NCI-H1105 (cell line): ENCODE measurements at places on chromosomes 5 and 9.

DNA sequence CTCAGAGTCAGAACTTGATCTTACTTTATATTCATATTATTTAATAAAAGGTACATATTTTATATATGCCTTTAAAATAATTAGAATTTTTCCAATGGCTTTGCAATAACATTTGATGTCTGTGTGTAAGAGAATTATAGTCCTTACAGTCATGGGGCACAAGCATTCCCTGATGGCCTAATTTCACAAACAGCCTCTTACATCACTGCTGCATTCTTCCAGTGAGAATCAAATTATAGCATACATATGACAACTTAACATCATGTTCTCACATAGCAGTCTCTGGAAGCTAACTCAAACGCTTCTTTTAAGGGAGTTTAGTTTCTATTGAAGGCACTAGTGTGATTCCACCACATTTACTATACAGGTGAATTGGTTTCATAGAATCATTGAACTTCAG, 15.3 kb upstream of the PRUNE2 start:
- no peak for DNase-seq

- no peak for DNase-seq
Measured at GRCh38 chr5:81398741-81399140, 4.8 kb upstream of the ACOT12 start.

DNA sequence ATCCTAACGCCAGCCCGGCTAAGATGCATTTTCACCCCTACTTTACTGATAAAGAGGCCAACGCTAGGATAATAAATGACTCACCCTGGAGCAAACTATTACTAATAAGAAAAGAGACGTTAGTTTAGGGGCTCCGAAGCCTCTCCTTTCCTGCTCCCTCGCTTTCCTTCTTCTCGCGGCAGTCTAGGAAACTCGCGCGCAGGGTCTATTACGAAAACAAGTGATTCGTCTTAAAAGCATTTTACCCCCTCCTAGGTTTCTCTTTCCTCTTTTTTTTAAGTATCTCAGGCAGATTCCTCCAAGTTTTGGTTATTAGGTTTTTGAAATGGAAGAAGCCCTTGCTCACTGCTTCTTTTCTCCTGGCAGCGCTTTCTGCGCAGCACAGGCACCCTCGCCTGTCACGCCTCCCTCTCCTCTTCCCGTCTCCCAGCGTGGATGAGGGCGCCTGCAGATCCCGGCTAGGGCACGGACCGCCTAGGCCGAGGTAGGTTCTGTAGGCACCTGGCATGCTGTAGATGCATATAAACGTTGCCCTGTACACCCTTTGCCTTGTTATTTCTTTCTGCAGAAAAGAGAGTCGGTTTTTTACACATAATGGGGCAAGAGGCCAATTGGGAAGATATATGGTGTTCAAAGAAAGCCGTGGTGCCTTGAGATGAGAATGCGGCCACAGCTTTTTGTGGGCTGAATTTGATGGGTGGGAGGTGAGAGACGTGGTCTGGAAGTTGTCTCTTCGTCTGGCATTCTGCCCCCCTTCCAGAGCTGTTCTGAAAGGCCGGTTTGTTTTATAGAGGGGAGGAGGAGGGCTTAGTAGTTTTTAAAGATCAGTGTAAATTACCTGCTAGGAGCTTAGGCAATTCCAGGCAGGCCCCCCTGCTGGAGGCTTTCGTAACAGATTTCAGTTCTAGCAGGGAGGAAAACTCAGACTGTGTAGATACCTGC, 983 bp downstream of the GCNT1 start:
- peak; percentile 47 for DNase-seq

DNA sequence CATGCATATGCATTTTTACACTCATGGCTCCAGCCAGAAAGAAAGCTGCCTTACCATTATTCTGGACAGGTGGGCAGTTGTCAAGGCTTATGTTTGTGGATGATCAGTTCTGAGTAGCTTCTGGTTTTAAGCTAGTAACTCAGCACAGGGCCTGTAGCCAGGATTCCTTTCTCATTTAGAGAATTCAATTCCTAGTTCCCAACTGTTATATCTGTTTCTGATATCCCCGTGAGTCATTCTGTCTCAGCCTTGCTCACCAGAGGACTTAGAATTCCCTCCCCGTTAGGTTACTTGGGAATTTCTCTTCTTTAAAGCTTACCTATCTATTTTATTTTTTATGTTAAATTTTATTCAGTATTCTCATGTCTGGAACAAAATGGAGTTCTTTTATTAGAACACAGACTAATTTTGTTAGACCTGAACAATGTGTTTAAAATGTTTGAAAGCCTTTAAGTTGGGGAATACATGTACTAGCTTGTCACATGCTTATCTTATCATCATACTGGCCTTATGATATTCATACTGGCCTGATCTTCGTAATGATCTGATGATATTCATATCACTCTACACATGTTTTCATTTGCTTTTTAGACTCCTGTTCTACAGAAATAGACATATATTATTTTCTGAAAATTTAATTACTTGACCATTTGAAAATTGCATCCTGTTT, 47.1 kb downstream of the CAST start:
- no peak for DNase-seq

DNA sequence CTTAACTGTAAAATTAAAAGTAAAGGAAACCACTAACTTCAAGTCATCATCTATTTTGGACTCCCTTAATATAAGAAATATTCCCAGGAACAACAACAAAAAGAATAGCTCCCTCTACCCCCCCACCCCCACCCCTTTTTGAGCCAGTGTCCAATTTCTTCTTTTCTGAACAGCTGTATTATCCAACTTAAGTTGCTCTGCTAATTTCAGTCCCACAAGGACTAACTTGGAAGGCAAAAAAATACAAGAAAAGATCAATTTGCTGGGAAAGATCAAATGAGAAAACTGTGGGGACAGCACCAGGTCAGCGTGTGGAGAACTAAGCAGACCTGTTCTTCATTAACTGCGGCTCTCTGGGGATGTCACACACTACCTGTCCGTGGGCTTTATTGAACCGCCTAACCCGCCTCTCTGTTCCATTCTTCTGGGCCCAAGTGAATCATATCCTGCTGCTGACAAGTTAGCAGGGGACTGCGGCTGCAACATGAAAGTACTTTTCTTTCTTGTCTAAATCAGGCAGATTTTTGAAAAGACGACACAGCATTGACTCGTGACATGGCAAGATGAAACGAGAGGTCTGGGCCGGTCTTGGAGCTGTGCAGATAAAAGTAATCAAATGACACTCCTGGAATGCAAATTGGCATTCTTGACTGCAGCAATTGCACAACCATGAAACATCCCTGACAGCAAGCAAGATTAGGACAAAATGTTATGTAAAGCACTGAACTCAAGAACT, 2.7 kb downstream of the BNC2 start:
- no peak for DNase-seq

GRCh38 chr5:43396762-43397304, 15.4 kb downstream of the CCL28 start:
- DNase-seq: no peak

DNA sequence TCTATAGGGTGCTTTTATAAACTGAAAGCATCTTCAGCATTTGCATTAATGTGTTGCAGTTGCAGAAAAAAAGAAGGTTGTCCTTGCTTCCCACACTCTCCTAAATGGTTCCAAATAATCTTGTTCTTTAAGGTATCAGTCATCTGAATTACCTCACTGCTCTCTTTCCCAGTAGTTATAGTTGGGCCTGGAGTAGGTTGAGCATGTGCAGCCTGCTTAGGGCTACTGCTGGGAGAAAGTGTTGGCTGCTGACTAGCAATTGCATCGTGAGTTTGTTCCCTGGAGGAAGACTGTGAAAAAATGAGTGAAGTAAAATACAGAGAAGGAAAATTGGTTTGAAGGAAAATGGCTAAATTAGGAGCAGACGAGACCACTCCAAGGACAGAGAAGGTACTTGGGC, 74.5 kb downstream of the PRR16 start:
- no peak for DNase-seq

DNA sequence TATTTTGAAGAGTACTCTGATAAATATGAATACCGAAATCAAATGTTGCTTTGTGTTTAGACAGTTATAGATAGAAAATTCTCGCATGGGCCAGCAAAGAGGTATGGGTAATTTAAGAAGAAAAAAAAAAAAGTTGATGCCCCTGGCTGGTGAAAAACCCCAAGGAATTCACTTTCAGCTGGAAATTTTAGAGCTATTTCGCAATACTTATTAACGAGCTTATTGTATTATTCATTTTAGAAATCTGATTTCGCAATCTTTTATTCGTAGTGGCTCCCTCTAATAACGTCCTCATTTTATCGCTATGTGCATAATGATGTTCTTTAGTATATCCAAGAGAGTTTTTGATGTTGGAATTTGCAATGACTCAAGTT, 18.5 kb upstream of the FER start:
- DNase-seq: no peak

GRCh38 chr5:28324174-28324573, 1285.8 kb upstream of the CDH9 start:
- no peak for DNase-seq

- DNase-seq: no peak
Measured at GRCh38 chr9:133932633-133933032, 59.5 kb downstream of the VAV2 start.

DNA sequence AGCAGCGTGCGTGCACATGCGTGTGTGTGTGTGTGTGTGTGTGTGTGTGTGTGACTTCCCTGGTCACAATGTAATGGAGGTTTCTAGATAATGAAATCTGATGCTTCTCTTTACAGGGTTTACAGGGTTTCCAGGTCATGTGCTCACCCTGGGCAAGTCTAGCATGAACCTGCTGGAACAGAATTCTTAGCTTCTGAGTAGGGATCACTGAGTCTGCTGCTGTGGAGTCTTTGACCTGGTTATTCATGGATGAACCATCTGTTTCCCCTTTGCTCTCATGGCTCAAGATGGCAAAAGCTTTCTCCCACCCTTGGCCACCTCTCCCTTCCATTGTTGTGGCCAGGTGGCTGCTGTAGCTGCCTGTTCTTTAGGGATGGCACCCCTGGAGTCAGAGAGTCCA, 111.6 kb upstream of the SHB start:
- no peak for DNase-seq

DNA sequence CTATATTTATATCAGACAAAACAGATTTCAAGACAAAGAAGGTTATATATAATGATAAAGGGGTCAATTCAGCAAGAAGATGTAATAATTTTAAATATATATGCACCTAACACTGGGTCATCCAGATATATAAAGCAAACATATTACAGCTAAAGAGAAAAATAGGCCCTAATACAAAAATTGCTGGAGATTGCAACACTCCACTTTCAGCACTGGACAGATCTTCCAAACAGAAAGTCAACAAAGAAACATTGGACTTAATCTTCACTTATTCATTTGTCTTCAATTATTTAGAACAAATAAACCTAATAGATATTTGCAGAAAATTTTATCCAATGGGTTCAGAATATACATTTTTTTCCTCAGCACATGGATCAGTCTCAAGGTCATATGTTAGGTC, 45.8 kb downstream of the MEIKIN start:
- no peak for DNase-seq

GRCh38 chr5:60487476-60487875, 212.5 kb downstream of the DEPDC1B start:
- peak; percentile 35 for DNase-seq

DNA sequence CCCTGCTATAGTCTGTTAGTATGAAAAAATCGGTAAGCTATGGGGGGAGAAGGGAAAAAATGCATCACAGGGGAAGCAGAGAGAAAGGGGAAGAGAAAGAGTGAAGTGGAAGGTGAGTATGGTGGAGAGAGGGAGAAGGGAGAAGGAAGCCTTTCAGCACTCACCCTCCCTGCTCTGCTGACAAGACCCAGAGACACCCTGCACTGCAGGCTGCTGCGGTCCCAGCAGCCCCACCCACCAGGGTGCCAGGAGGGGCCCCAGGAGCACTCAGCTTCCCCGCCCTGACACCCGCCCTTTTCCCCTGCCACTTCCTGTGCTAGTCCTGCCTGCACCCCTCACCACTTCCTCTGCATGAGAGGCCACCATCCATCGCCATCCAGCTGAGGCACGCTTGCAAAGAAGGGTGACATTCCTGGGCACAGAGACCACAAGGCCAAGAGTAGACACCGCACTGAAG, 12.7 kb downstream of the STK10 start:
- DNase-seq: no peak

DNA sequence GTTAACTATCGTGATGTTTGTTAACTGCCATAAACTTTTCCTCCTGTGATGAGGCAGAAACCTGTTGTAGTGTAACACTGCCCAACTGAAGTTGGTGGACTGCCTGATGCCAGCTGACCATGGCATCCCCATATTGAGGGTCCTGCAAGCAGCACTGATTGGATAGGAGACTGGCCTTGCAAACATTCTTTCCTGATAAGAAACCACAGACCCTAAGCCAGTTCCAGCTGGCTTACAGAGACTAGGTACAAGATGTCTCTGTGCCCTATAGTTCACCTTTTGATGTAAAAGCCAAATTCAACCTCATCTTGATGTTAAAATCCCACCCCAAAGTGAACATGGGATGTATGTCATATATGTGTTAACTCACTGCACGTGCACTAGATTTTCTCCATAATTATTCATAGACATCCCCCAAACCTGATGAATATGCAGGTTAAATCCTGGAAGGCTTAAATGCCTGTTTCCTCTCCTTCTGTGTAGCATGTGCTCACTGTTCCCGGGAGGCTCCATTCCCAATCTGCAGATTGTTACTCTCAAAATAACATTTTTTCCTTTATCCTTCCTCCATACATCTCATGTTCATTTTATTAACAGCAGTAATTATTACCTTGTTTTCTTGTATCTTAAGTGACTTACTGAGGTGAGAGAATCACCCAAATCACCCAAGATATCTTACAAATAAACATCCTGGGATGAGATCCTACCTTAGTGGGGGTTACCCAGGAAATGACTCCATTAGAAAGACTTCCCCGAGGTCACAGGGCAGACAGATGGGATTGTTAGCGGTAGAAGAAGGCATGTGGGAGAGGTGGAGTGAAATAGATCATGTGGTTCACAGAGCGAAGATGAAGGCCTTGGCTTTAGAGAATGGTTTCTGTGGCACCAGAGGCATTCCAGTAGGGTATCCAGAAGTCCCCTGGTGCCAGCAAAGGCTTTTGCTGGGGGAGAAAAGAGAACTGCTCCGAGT, 566.7 kb downstream of the CCDC171 start:
- DNase-seq: no peak

GRCh38 chr9:121452085-121452484, 47.6 kb downstream of the GGTA1 start:
- DNase-seq: no peak

DNA sequence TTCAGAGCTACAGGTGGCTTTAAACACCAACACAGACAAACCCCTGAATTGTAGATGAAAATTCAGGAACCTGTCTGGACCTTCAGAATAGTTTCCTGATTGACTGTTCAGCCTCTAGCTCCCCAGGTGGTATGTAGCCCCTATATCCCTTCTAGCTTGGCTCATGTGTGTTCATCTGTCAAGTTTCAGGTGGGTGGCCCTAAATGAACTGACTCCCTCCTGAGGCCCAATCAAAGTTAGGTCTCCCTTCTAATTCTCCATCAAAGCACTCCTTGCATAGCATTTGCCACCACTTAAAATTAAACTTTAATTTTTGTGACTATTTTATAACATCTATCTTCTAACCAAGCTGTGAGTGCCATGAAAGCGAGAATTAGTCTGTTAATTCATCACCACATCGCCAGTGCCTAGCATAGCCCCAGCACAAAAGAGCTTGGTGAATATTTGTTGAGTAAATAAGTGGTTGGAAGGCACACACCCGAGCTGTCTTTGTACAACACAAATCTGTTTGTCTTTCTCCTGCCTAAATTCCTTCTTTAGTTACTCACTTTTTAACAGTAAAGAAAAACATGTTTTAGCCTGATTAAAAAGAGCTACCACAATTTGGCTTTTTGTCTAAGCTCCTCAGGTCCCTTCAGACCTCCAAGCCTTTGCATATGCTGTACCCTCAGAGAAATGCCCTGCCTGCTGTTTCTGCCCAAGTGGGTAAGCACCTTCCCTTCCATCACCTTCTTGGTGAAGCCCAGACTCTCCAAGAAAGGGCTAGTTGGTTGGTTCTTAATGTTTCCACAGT, 138.1 kb upstream of the HMHB1 start:
- DNase-seq: no peak

GRCh38 chr5:72633649-72634048, 126.4 kb upstream of the ZNF366 start:
- DNase-seq: no peak
